NCI-H524 (cell line): ENCODE measurements at places on chromosomes 5 and 9.

- DNase-seq: no peak
Observed at GRCh38 chr5:186091-187041, 4.9 kb upstream of the LRRC14B start.

- no peak for DNase-seq
Observed at GRCh38 chr5:135826994-135827671, 7.3 kb upstream of the SLC25A48 start.

- no peak for DNase-seq
Observed at GRCh38 chr5:81068635-81069034, 108.5 kb downstream of the RASGRF2 start.

- DNase-seq: no peak
Observed at GRCh38 chr5:6183391-6184390, 194.7 kb downstream of the MED10 start.

DNA sequence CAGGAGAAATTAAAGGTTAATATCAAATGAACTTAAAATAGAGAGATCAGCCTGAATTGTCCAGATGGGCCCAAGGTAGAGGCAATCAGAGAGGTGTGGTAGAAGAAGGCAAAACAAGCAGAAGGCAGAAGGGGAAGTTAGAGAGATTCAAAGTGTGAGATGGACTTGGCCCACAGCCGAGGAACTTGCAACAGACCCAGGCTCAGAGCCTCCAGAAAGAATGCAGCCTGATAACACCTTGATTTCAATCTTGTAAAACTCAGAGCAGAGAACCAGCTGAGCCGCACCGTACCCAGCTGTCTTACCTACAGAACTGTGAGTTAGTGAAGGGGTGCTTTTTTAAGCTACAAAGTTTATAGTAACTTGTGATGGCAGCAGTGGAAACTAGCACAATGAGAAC is 190.9 kb downstream of the RFK start:
- no peak for DNase-seq

GRCh38 chr9:74760031-74760700 is 127.6 kb downstream of the TRPM6 start:
- DNase-seq: no peak

GRCh38 chr5:55467862-55468551 is 66.8 kb downstream of the PLPP1 start:
- no peak for DNase-seq

- DNase-seq: no peak
Observed at GRCh38 chr5:143093452-143094086, 309.9 kb downstream of the NR3C1 start.

DNA sequence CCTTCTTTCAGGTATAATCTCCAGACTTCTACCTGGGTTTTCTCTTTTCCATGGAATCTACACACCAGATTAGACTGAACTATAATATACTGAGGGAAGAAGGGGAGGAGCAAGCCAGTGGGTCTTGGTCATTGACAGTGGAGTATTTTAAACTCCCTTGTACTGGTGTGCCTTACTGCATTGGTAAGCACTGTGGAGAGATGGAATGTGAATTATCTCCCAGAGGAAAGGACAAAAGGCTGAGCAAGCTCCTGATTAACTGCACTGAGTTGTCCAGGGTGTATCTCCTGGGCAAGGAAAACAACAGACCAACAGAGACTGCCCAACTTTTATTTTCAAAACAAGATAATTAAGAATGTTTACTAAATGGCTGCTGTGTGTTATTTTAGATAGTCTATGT is 29.8 kb upstream of the SLCO6A1 start:
- no peak for DNase-seq

DNA sequence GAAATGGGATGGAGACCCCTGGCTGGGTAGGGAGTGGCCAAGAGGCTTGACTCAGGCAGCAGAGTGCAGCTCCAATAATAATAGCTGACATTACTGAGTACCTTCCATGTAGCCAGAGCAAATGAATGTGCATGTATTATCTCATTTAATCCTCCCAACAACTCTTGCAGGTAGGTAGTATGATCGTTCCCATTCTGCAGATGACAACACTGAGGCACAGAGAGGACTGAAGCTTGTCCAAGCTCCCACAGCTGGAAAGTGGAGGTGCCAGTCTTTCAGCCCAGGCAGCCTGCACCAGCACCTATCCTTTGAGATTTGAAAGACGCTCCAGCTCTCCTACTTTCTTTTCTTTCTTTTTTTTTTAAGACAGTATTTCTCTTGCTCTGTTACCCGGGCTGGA is 87.6 kb downstream of the PCDH1 start:
- no peak for DNase-seq

DNA sequence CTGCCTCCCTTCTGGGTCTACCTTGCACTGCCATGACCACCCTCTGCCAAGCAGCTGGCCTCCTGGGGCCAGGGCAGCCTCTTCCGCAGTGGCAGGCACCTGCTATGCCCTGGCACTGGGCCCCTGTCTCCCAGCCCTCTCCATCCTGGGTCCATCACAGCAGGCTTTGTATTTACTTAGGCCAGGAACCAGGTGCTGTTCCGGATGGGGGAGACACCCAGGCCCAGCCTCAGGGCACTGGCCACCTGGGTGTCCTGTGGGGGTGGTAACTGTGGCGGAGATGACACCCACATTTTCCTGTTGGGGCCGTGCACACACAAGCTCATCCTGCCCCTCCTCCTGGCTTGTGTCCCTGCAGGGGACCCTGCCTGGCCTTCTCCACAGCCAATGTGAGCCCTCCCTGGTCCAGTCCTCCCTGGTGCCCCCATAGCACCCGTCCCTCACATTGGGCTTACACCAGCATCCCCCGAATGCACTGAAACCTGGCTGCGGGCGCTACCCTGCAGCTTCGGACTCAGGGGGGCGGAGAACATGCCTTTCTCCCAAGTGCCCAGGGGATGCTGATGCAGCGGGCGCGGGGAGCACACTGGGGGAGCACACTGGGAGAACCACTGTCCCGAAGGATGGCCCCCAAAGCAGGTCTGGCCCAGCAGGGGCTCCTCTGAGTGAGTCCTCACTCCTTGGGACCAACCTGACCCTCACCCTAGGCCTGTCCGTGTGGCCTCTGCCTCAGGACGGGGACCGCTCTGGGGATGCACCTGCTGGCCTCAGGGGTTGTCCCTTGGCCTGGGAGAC is 17.9 kb downstream of the FAM163B start:
- no peak for DNase-seq

GRCh38 chr9:1005043-1005667 is 28.7 kb downstream of the DMRT3 start:
- DNase-seq: peak; percentile 70

DNA sequence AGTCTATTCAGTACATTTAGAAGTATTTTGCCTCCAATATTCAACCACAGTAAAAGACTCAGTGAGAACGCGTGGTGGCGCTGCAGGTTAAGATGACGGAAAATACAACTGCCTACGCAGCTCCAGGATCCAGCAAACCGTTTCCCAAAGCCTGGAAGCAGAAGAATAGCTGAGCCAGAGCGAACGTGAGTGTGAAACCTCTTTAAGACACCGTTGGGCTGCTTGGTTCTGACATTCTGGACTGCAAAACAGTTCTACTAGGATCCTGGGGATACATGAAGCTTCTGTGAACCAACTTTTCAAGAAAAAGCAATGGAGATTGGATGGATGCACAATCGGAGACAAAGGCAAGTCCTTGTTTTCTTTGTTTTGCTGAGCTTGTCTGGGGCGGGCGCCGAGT is at the start of gene PCDHB16:
PCDHB16 (plus strand) TSS at position 140 of the 400 bp plus-strand sequence; CDS start at position 313, 173 bp downstream.
- DNase-seq: peak; percentile 23

GRCh38 chr5:5139777-5140478 is at the start of gene ADAMTS16:
TSS of gene ADAMTS16 (plus strand) at chr5:5140330. CDS start at chr5:5140468, 138 bp downstream.
- no peak for DNase-seq

DNA sequence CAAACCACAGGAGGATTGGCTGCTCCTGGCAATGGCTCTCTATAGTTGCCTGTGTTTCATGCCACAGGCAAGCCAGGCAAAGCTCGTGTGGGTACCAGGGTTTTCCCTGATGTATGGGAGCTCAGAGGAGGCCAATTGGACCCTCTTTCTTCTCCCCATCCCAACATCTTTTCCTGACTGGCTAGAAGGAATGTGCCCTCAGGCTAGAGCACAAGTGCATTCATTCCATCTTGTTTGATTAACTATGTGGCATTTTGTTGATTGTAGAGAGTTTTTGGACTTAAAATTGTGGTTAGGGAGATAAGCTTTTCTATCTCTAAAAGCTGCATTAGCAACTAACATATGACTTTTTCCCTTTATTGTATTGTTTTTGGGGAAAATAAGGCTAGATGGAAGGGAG is 561.3 kb downstream of the PSAT1 start:
- DNase-seq: no peak

DNA sequence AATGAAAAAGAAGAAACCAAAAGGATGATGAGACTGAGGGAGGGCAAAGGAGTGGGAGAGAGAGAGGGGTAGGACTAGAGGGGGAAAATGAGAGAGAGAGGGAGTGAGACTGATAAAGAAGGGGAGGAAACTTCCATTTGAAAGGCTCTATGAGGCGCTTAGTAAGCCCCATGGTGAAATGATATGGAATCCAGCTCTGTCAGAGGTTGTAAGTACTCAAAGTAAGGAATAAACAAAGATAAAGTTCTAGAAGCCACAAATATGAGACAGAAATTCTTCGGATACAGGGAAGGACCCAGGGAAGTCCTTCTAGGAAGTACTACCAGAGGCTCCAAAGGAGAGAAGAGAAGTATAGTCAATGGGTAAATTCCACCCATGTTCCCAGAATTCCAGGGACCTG is 21.7 kb upstream of the VLDLR start:
- DNase-seq: no peak

DNA sequence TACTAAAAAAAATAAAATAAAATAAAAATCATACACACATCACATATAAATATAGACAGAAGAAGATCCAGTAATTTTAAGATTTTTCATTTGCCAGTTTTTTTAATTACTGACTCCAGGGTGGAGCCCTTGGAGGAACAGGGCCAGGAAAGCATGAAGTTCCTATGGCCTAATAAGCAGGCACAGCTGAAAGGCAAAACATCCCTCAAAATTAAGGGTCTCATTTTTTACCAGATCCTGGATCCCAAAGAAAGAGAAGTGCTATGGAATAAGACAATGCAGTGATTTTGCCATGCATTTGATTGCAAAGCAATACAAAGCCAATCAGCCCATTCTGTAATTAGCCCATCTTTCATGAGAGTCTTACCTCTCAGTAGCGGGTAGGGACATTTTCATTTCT is 11.3 kb upstream of the DTWD2 start:
- DNase-seq: no peak

GRCh38 chr5:5887833-5888232 is 465.4 kb downstream of the ICE1 start:
- no peak for DNase-seq

DNA sequence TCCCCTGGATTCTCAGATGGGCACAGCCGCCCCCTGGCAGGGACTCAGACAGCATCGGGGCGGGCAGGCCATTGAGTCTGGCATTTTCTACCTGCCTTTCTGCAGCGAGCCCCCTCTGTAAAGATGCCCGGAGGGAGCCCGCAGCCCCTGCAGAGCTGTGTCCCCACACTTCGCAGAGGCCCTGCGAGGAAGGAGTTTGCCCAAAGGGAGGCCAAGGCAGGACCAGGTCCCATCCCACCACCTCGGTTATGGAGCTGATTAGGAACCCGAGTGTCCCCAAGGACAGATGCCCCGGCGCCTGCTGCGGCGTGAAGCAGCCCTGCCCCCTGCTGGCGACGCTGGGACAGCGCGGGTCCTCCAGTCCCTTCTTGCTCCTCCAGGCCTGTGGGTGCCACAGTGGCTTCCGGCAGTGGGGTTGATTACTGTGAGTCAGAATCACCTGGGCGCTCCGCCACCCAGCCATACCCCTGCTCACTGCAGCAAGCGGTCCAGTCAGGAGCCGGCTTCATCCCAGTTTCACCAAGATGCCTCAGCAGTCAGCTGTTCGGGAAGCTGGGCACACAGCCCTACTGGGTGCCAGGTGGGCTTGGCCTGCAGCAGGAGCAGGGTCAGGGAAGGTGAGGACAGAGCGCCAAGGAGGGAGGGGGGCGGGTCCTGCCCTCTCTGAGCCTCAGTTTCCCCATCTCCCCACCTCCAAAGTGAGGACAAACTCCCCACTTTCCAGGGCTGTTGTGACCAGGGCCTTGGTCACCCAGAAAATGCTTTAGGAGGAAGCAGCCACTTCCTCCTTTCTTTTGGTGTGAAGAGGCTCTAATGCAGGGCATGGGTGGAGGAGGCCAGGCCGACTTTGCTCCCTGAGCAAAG is 117.2 kb downstream of the RXRA start:
- DNase-seq: peak; percentile 86

- DNase-seq: no peak
Observed at GRCh38 chr5:140554454-140554853, 2.8 kb downstream of the SRA1 start.

DNA sequence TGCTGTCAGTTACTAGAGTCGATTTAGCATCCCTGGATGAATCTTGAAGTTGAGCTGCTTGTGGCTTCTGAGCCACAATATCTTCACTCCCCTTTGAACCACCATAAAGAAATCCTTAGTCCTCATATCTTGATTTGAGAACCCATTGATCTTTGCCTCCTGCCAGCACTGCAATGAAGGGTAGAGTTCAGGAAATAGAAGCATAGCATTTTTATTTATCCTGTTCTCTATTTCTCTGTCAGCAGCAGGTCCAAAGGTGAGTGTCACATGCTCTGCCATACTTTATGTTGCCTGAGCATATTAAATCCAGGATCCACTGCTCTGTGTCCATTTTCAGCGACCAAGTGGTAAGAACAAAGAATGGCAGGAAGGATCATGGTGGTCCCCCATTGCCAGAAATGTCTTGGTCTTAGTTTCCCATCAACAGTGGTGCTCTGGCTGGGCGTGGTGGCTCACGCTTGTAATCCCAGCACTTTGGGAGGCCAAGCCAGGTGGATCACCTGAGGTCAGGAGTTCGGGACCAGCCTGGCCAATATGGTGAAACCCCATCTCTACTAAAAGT is 80.2 kb upstream of the PANK3 start:
- no peak for DNase-seq

- no peak for DNase-seq
Observed at GRCh38 chr5:113293975-113294310, 140.8 kb downstream of the TSSK1B start.

GRCh38 chr5:132871459-132872284 is 1.8 kb upstream of the LEAP2 start:
- DNase-seq: no peak

- DNase-seq: no peak
Observed at GRCh38 chr9:89619424-89620138, 14.8 kb downstream of the GADD45G start.

DNA sequence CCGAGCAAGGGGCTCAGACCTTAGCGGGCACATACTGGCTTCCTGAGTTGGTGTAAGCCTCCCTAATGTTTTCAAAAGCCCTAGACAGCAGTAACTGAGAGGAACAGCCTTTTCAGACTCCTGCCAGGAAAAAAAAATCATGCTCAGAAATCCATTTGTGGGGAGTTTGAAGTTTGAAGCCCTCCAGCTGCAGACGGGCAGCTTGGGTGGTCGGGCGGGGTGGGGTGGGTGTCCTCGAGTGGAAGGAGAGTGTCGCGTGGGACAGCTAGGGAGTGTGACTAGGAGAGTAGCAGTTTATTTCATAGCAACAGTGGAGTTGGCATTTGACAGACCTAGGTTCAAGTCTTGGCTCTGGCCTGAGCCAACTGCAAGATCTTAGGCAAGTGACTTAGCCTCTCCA is 90.7 kb upstream of the PITX1 start:
- DNase-seq: no peak

- no peak for DNase-seq
Observed at GRCh38 chr5:164361986-164362385, 856.6 kb downstream of the MAT2B start.

GRCh38 chr9:72951520-72952380 is 1.1 kb downstream of the ALDH1A1 start:
- DNase-seq: no peak
